ENCODE measurements at places on chromosomes 7 and 10. TPM values are rescaled to one million over a fixed set of nuclear protein-coding genes. Genes with fewer than 3 reads are reported as not detected.

Gene WIPF3
- total RNA-seq = 0.71 TPM

Gene TMEM176A
- 27.8 TPM for total RNA-seq

Gene FAM25G
- total RNA-seq = not detected

- H3K4me1 ChIP-seq = no peaks in the 10 kb centered on the region
- no peak overlapping the region for H3K4me3 ChIP-seq
- H3K36me3 ChIP-seq = no peaks in the 10 kb centered on the region
- no peak overlapping the region for H3K27ac ChIP-seq
- no peak for DNase-seq
- H3K27me3 ChIP-seq = no peaks in the 10 kb centered on the region
Observed at GRCh38 chr10:34016576-34016975, 682.1 kb upstream of the NRP1 start.

Gene FANK1
- total RNA-seq = 0.71 TPM

Gene ACTA2
- total RNA-seq = 2,072 TPM

- no peaks in the 10 kb centered on the region for H3K27me3 ChIP-seq
- H3K36me3 ChIP-seq = no peaks in the 10 kb centered on the region
- no peak for DNase-seq
- no peak overlapping the region for H3K4me3 ChIP-seq
Observed at GRCh38 chr7:141325275-141325674, 225.9 kb upstream of the AGK start.

DNA sequence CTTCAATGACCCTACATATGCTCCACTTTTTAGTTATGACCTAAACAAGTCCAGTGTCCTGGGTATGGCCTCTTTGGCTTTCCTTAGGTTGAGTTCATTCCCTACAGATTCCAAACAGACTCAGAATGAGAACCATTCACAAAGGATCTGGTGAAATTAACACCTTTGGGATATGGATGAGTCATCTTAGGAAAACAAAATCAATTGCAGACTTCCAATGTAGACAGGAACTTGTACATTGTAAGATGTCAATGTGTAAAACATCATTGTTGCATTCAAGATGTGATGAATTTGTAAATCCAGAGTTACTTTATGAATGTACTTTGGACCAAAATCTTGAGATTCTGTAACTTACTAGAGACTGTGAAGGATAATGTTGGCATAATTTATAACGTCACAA lies 43.4 kb upstream of the HECTD2 start:
- H3K27ac ChIP-seq = no peak overlapping the region
- no peak overlapping the region for H3K4me3 ChIP-seq
- no peak for DNase-seq
- no peaks in the 10 kb centered on the region for H3K36me3 ChIP-seq
- H3K4me1 ChIP-seq = no peaks in the 10 kb centered on the region

DNA sequence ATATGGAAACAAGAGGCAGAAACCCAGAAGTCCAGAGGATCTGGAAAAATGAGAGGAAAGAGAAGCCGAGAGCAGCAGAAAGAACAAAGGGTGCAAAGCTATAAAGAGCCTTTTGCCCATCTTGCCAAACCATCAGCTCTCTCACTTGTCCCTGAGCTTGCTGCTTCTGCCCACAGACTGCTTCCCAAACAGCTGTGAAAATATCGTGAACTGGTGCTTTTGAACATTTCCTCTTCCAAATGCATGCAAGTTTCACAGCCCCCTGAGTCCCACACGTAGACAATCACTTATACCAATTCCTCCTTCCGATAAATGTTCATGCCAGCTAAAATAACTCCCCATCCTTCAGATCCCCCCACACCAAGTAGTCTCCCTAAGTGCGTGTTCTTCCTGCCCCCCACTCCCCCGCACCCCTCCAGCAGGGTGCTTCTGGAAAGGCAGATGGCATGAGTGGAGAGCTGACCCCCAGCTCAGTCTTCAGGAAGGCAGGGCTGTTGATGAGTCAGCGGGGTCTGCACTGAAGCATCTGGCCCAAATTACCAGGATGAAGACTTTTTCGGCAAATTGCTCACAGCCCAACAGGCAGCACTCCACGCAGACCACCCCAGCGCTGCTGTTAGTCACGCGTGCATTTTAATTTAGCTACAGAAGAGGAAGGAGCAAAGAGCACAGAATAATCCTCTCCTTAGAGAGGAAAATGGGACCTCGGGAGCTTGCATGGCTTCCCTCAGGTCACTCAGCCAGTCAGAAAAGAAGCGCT lies 76.1 kb upstream of the KCNMA1 start:
- no peaks in the 10 kb centered on the region for H3K36me3 ChIP-seq

Data from sigmoid colon (tissue), 7 donors.